Right ventricle myocardium superior (tissue), 1 donor: ENCODE measurements at places on chromosomes 3 and 15. TPM values are rescaled to one million over a fixed set of nuclear protein-coding genes. Genes with fewer than 3 reads are reported as not detected.

Gene MST1R
- total RNA-seq = 1.5 TPM

DNA sequence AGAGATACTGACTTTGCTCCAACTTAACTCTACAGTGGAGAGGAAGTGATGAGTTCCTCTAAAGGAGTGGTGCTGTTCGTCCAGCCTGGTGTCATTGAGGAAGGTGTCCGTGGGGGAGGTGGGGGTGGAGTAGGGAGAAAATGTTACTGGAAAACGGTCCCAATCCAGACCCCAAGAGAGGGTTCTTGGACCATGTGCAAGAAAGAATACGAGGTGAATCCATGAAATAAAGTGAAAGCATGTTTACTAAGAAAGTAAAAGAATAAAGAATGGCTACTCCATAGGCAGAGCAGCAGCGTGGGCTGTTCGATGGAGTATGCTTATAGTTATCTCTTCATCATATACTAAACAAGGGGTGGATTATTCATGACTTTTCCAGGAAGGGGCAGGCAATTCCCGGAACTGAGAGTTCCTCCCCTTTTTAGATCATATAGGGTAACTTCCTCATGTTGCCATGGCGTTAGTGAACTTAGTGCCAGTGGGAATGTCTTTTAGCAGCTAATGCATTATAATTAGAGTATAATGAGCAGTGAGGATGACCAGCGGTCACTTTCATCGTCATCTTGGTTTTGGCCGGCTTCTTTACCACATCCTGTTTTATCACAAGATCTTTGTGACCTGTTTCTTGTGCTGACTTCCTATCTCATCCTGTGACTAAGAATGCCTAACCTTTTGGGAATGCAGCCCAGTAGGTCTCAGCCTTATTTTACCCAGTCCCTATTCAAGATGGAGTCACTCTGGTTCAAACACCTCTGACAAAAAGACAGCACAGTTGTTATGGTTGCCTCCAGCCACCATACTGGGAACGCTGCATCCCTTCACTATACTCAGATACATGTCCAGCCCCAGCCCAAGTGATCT is 38.6 kb downstream of the CLEC3B start:
- no peak for DNase-seq

DNA sequence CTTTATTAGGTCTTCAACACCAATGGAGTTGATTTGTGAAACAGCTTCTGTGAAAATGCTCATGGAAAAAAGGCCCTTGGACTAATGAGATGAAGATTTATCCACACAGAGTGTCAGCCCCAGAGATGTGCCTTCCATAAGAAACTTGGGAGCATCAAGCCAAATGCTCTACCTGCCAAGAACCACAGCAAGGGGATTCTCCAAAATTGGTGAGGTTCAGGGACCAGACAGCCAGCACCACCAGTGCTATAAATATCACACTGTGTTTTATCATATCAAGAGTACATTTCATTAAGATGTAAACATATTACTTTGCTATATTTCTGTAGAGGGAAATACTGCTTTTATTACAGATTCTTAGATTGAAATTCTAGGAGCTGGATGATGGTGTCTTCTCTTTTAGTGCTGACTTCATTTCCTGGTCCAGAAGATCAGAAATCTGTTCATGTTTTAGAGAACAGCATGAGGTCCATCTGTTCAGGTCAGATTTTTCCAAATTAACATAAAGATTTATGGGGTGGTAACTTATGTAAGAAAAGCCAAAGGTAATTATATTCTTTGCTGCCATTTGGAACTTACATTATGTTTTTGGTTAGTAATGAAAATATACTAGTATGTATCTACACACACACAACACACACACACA is 17.7 kb downstream of the SLC35G2 start:
- DNase-seq = no peak

DNA sequence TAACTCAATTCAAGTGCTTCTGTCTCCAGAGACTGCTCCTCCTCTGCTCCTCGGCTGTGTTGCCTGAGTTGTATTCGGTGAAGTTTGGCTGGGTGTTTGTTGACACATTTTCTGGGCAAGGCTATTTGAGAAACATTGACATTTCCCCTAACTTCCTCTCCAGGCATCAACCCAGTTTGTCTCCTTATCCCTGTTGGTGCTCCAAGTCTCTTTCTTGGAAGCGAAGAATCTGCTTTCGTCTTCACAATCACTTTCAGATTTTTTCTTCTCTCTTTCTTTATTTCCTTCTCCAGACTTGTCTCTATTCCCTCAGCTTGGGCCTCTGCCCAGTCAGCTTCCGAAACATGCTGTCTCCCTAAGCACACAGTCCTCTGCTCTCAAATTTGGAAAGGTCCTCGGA is 84.7 kb downstream of the ETV5 start:
- peak; percentile 61 for DNase-seq

DNA sequence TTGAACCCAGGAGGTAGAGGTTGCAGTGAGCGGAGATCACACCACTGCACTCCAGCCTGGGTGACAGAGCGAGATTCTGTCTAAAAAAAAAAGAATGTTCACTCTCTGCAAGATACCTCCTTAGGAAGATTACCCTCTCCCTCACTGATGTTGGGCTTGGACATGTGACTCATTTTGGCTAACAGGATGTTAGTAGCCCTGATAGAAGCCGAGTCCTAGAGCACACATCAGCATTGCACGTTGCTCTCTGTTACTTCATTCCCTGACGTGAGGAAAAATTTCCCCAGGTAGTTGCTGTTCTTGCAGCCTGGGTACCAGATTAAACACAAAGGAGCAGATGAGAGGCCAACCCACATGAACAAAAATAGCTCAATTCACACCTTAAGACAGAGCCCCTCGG is 78.1 kb upstream of the PRICKLE2 start:
- no peak for DNase-seq

GRCh38 chr3:174854987-174855386 is 4.1 kb upstream of the NAALADL2 start:
- no peak for DNase-seq

DNA sequence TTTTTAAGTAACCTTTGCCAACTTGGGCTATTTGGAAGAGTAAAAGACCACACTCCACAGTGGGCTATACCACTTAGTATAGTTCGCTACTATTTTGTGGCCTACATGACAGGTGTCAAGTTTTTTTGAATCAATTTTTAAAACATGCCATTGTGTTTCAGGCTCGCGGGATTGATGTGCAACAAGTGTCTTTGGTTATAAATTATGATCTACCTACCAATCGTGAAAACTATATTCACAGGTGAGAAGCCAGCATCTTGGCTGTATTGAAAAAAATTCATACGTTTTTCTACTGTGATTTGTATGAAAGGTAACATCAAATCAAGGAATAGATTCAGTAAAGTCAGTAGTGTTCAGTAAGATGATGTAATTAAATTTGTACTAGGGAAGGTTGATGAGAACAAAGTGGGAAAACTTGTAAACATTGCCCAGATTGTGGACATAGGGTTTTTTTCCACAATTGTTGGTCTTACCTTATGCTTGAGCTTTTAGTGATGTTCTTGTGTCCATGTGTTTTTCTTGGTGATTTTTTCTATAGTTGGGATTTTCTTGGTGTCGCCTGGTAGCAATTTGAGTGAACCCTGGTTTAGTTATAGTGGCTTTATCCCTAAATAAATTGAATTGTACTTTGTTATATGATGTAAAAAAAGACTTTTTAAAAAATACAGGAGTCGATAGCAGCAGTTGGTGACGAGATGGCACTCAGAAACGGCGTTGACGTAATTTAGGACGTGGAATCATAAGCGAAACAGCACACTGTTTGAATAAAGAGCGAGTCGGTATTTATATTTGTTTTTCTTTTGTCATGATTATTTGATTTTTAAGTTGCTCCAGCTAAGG is 4.5 kb downstream of the EIF4A2 start:
- DNase-seq = no peak

- no peak for DNase-seq
Measured at GRCh38 chr3:134084242-134084950, 54.7 kb upstream of the SLCO2A1 start.
